ENCODE measurements at places on chromosomes 13 and 19.

DNA sequence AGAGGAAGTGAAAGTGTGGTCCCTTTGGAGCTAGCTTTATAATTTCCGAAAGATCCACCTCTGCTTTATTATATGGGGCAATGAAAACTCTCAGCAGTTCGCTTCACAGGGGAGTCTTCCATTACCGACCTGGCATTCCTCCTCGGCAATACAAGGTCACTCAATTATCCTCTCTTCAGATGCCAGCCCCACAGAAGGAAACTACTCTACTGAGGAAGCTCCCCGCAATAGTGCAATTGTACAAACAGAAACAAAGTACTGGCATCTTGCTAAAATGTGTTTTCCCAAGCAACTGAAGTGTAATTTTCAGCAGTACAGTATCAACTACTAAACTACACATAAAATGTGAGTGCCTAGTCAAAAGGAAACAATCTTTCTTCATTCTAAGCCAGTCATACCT lies 702.0 kb downstream of the PCDH9 start:
- no peak for DNase-seq

DNA sequence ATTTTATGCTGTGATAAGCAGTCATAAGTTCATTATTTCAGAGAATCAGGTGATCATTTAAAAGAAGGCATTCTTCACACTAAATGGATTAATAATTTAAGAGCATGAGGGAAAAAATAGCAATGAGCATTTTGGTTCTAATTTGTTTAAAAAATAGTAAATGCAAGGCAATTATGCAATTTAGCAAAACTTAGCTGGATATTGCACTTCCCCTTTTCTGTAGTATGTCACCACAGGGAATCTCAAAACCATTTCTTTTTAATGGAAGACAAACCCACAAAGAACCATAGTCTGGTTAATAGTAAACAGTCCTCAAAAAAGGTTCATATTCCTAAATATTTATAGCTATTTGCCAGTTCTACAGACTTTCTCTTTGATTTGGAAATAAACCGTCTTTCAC lies 30.2 kb downstream of the COG6 start:
- DNase-seq, result no peak

DNA sequence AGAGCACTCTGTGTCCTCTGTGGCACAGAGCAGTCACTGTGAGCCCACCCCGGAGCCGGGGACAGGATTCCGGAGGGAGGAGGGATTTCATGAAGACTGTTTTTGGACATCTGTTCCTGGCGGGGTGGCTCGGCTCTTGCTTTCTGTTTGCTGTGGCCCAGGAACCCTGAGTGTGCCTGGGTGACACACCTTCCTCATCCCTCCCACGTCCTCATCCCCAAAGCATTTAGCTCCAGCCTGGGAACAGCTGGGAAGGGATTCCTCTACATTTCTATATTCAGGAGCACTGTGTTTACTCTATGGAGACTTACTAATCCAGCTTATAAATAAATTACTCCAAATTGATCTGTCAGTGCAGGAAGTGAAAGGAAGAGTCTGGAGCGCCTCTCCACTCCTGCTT lies 97.8 kb upstream of the UBL3 start:
- DNase-seq, result no peak

- DNase-seq, result no peak
Measured at GRCh38 chr13:77028202-77028601, 1.2 kb upstream of the FBXL3 start.

- no peak for DNase-seq
Measured at GRCh38 chr13:46530084-46530935, 22.7 kb upstream of the LRCH1 start.

- DNase-seq, result no peak
Measured at GRCh38 chr19:47509973-47510372, 4.9 kb downstream of the NAPA start.

GRCh38 chr19:472005-472858 lies 11.4 kb upstream of the SHC2 start:
- no peak for DNase-seq

GRCh38 chr13:39688699-39689405 lies 33.4 kb downstream of the COG6 start:
- peak; percentile 16 for DNase-seq

DNA sequence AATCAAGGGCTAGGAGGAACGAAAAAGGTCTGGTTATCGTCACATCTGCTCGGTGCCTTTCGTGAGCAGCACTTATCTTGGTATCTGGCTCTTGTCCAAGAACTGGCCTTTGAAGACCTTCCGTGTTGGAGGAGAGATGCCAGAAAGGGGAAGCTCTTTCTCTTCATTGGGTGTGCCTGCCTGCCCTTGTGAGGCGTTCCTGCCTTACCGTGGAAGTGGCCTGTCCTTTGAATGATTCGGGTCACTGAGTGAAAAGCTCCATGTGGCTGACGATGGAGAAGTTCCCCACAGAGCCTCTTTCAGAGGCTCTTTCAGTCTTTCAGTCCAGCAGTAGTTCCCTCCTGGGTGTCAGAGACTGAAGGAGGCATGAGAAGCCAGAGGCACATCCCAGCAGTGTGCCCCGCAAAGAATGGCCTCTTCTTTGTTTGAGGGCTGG lies 121.5 kb upstream of the SLC10A2 start:
- DNase-seq, result no peak

DNA sequence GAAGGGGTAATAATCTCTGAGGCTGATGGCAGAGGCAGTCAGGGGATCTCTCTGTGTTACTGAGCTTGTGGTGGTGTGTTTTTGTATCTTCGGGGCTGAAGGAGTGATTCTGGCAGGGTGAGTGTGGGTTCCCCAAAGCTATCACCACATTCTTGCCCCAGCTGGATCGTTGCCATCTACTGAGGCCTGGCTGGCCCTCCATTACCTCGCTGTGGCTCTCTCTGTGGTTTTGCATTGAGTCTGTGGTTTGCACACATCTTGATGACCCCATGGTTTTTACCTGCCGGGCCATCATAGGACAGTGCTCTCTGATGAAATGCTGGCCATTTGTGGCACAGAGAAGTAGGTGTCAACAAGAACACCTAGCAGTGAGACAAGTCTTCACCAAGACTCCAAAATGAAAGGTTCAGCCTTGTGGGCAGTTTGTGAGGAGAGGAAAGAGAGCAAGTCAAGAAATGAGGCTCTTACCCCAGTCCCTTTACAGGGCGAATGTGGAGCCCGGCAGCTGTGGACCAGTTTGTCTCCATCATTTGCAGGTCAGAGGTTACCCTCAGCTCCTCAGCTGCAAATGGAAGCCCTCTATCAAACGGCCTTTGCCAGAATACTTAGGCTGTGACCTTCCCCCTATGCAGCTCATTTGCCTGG lies 69.0 kb upstream of the NPAS1 start:
- no peak for DNase-seq

DNA sequence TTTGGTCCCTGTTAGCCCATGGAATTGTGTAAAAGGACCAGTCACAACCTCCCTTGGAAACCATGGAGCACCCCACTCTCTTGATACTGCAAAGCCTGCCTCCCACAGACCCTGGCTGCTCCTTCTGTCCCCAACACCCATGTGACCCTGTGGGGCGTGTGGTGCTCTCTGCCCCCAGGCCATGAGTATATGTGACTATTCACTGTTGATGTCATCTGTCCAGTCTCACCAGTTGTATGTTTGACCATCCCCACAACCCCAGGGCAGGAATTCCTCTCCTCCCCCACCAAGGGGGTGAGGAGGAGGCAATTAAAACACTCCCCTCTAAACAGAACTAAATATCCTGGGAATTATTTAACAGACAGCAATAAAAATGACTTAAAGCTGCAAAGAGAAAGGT lies 35.2 kb downstream of the KCTD15 start:
- DNase-seq, result no peak

- DNase-seq, result no peak
Measured at GRCh38 chr19:32181216-32181920, 164.0 kb upstream of the ZNF507 start.

- no peak for DNase-seq
Measured at GRCh38 chr13:94617389-94618000, 15.8 kb downstream of the GPR180 start.

DNA sequence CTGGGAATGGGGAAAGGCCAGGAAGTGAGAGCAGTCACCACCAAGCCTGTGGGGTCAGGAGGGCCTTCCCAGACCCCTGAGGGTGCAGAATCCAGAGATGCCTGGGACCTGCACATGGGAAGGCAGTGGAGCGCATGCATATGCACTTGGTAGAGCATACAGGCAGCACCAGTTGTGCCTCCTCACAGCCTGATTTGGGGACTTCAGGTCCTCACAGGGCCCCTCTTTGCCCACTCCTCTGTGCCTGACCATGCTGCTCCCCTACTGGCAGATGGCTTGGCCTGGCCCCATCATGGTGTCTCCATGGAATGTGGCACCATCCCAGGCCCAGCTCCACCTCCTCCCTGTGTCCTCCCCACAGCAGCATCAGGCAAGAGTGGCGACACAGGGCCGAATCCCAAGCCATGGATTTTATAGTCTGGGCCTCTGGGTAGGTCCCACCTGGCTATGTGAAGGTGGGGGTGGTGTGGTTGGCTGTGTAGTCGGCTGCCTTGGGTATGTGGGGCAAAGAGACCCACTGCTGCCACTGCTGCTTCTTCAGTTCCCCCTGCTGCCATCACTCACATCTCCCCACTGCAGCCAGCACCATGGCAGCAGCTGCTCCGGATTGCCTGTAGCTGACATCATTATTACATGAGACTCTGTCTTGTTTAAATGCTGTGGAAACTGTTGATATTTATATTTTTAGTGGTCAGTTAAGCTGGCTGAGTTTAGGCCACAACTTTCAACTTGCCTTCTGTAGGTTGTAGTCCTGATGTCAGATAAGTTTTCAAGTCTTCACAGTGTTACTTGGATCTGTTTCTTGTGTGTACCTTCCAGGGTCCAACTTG lies 247.0 kb downstream of the GPC6 start:
- no peak for DNase-seq

- DNase-seq, result peak; percentile 97
Measured at GRCh38 chr19:17334414-17335409, at the start of gene ANO8. Gene ANO8, minus strand, starts transcription at chr19:17334855. Its CDS starts 185 bp downstream, at chr19:17334670.
